NCI-H2107 (cell line): ENCODE measurements at places on chromosomes 2 and 18.

GRCh38 chr2:234565842-234566619 lies 69.2 kb upstream of the ARL4C start:
- DNase-seq, result no peak

GRCh38 chr2:105411720-105412407 lies 13.0 kb upstream of the FHL2 start:
- no peak for DNase-seq

- DNase-seq, result no peak
Measured at GRCh38 chr18:59033359-59033758, 106.3 kb upstream of the SEC11C start.

DNA sequence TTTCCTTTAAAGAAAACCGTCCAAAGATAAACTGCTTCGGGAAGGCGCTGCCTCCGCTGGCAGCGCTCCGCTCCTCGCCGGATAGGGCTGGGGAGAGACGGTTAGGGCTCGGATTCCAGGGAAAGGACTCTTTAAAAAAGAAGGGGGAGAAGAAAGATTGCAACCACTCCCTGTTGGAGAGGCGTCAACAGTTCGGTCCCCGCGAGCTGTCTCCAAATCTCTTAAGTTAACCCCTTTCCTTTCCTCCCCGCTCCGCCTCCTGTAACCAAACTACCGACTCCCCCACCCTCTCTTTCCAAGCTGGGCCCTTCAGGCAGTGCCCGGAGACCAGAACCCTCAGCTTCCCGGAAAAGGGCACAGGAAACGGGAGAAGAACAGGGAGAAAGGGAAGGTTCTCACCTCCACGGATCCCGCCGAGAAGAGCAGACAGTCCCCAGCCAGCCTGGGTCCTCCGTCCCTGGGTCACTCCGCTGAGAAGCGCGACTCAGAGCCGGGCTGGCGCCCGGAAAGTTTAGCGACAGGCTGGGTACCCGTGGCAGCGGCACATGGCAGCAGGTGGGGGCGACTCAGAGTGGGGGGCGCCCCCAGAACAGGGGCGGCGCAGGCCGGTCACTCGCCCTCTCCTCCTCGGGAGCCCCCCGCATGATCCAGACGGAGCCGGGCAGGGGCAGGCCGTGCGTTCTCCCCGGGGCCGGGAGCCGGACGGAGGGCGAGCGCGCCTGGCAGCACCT lies 675 bp downstream of the FZD5 start:
- DNase-seq, result no peak

DNA sequence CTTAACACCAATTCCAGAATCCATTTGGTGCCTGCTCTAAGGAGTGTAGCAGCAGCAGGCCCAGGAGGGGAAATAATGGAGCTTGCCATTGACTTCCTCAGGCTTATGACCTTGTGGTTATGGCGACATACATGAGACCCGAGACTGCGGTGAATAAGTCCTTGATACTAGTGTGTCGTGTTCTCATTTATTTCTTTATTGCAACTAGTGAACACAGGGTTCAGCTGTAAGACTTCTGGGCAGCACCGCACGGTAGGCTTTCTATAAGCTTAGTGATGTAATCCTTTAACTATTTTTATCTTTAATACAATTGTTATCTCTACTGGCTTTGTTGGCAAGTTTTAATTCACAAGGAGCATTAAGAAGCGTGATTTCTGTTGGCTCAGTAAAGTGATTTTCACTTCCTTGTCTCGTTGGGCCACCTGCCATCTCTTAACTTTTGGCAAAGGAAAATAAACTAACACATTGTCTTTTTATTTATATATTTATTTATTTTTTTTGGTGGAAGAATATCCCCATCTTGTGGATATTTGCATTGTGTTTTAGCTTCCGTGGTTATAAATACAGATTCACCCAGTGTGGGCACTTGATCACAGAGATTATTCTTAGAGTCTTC lies 139.8 kb downstream of the LTBP1 start:
- no peak for DNase-seq

GRCh38 chr2:174395969-174396630 lies 570 bp downstream of the SCRN3 start:
- DNase-seq, result peak; percentile 62

GRCh38 chr2:183248866-183249567 lies 124.8 kb downstream of the NUP35 start:
- no peak for DNase-seq

GRCh38 chr2:25160376-25160775 lies 8.0 kb downstream of the POMC start:
- DNase-seq, result no peak

DNA sequence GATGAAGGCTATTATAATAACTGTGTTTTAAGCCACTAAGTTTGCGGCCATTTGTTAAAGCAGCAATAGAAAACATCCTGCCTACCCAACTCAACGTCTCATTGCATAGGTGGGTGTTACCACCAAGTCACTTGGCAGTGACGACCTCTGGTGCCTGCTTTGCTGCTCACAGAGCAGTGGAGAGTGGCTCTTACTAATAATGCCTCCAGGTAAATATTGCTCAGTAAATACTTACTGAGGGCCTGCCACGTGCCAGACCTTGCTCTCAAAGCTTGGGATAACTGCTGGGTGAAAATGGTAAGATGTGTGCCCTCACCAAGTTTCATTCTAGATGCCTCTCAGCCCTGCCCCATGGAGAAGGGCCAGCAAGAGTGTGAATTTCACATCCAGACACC lies 27.7 kb downstream of the ITGA6 start:
- DNase-seq, result no peak

- no peak for DNase-seq
Measured at GRCh38 chr2:3785220-3785889, 82.0 kb downstream of the DCDC2C start.

DNA sequence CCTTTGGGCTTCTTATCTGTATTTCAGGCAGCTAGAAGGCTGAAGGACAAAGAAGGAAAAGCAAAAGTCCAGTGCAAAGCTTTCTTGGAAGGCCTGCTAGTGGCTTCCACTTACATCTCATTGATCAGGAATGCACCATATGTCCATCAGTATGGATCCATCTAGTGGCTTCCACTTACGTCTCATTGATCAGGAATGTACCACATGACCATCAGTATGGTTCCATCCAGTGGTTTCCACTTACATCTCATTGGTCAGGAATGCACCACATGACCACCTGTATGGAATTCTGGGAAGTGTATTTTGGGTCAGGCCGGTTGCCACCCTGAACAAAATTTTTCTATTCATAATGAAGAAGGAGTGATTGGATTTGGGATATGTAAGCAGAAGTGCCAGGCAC lies 70.6 kb downstream of the LYPD6 start:
- no peak for DNase-seq

GRCh38 chr2:69465513-69466456 lies 28.6 kb upstream of the NFU1 start:
- DNase-seq, result no peak

DNA sequence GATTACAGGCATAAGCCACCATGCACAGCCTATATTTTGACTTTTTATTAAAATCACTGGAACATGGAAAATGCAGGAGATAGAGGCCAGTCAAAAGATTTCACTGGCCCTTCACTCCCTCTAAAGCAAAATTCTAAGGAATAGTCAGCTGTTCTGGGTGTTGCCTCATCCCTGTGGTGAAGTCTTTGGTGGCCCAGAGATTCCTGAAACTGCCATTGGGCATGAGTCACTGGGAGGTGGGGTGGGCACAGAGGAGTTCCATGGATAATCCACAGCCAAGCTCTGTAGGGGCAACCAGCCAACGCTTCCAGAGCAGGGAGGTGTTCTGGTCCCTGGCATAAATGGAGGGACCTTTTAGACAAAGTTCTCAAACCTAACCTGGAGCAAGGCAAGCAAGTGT lies 89.7 kb upstream of the TTC39C start:
- DNase-seq, result no peak

DNA sequence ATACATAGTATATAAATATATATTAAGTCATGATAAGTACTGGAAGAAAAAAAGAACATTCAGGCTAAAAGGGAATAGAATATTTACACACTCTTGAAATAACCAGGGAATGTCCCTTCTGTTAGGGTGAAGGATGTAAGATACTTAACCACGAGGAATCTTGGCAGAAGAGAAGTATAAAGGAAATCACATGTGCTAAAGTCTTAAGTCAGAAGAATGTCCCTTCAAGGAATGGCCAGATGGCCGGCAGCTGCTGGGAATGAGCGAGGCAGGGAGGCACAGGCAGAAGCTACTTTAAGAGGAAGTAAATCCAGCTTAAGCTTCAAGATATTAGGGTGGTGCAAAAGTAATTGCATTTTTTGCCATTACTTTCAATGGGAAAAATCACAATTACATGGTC lies 5.5 kb downstream of the CCDC102B start:
- no peak for DNase-seq

DNA sequence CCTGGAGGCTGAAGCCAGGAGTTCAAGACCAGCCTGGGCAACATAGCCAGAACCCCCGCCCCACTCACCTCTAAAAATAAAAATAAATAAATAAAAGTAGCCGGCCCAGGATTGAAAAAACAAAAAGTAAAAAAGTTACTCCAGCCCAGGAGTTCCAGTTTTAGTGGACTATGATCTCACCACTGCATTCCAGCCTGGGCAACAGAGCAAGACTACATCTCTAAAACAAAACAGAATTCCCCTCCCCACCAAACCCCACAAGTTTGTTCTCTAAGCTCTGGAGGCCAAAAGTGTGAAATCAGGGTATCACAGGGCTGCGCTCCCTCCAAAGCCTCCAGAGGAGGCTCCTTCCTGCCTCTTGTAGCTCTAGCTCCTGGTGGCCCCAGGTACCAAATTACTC lies 1.7 kb downstream of the D2HGDH start:
- no peak for DNase-seq

DNA sequence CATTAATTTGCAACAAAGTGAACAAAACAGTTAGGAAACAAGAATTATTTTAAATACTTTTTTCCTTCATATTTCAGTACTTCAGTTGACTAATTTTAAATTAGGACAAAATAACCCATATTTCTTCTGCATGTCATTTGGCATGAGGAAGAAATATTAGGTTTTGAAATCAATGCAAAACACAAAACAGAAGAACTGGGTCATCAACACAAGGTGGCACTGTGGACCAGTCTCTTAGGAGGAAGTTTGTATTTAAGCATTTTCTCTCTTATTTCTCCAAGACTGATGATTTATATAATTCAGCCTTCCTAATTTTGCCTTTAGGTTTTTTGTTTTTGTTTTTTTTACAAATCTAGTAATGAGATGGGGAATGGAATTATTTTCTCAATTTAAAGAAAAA lies 352.8 kb upstream of the KCNH7 start:
- no peak for DNase-seq

GRCh38 chr2:81481242-81481993 lies 1176.9 kb upstream of the LRRTM1 start:
- DNase-seq, result no peak

DNA sequence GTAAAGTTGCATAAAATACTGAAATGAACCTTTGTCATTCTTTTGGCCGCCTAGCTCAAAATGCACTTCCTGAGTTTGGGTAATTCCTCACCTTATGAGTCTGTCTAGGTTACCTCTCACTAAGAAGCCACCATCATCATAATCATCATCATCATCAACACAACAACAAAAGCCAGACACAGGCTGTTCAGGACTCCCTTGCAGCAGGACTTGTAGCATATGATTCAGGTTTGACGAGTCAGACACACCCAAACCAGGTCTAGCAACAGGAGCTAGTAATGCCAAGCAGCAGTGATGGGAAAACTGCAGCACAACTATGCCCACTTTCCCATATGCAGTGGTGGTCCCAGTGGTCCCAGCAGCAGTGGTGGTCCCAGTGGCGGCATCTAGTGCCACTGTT lies 2.8 kb upstream of the SGO2 start:
- no peak for DNase-seq

GRCh38 chr2:69625078-69625795 lies 18.3 kb downstream of the AAK1 start:
- DNase-seq, result no peak

DNA sequence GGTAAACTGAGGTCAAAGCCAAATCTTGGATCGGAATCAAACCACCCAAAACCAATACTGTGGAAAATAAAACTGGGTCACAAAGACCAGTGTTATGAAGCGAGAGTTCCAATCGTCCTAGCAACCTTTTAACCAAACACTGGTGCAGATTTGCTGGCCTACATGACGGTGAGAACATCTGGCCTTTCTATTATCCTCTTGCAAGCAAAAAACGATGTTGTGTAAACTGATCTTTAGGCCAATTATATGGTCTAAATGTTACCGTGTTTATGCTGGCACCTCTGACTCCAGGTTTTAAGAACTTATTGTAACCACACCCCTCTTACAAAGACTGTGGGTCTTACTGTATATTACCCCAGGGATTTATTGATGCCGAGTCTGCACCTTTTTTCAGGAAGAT lies 145.9 kb downstream of the GFPT1 start:
- no peak for DNase-seq

DNA sequence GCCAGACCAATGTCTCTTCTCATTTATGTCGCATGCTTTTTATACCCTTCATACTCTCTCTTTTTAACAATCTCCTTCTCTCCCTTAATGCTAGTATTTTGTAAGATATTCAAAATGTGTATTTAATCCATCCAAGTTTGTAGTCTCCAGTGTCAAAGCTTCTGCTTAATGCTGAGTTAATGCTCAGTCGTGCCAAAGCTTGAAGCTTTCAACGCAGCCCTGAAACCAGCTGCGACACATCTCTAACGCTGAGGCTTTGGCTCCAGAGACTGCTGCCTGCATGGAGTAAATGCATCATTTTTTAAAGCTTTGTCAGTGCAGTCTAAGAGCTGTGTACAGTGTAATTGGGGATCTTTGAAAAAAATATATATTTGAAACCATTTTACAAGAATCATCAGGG lies 2108.8 kb upstream of the PIK3C3 start:
- DNase-seq, result no peak

GRCh38 chr2:121947674-121948073 lies 192.2 kb downstream of the TSN start:
- no peak for DNase-seq

DNA sequence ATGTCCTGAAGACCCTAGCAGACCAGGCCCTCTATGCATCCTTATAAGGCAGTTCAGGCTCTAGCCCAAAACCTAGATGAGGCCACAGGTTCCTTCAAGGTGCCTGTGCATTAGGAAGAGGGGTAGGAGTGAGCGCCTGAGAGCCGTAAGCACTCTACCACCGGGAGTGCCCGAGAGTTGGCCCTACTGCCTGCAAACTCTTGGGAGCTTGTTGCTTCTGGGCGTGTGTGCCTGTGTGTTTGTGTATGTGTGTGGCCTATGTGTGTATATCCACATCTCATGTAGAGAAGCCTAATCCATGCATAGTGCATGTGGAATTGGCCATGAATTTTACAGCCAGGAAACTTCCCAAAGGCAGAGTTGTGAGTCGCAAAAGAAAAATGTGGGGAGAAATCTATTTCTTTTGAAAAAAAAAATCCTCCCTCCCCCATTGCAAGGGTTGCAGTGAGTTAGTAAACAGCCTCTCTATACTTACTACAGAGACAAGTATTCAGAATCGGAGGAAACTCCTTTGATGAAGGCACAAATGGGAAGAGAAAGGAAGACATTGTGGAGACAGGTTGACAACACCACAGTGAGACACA lies 96.8 kb downstream of the ADD2 start:
- no peak for DNase-seq

- DNase-seq, result no peak
Measured at GRCh38 chr2:100413571-100413970, 3.9 kb downstream of the CHST10 start.

GRCh38 chr18:39843546-39843945 lies 2111.5 kb upstream of the PIK3C3 start:
- no peak for DNase-seq

- no peak for DNase-seq
Measured at GRCh38 chr18:12820506-12820905, 63.5 kb downstream of the PTPN2 start.
